ENCODE measurements at places on chromosomes 1 and 21. TPM values are rescaled to one million over a fixed set of nuclear protein-coding genes. Genes with fewer than 3 reads are reported as not detected.
A peak's percentile ranks its signal among the peaks of the same experiment; 100 is the strongest.

DNA sequence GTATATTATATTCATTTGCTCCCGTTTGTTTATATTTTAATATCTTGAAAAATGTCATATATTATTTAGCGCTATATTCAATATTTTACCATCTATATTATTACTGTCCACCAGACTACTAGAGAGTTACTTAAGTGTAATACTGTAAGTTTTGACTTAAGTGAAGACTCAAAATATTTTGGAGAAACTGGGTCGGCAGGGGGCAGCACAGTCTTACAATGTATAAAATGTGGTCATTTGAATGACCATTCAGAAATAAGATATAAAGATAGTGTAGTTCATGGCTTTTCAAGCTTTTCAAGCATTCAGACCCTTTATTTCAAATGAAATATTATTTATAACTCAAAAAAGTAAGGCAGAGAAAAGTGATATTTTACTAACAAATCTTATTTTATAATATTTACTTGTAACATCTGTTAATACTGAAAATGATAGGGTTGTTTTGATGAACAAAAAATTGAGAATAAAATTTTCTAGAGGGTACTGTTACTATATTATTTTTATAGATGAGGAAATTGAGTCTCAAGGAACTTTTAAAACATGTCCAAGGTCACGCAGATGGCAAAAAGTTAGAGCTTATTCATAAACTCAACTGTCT lies 89.0 kb upstream of the SERTAD4 start:
- no peak overlapping the region for H3K4me3 ChIP-seq
- no peaks in the 10 kb centered on the region for H3K27me3 ChIP-seq
- no peaks in the 10 kb centered on the region for H3K36me3 ChIP-seq
- DNase-seq: peak; percentile 66
- H3K27ac ChIP-seq: no peak overlapping the region

DNA sequence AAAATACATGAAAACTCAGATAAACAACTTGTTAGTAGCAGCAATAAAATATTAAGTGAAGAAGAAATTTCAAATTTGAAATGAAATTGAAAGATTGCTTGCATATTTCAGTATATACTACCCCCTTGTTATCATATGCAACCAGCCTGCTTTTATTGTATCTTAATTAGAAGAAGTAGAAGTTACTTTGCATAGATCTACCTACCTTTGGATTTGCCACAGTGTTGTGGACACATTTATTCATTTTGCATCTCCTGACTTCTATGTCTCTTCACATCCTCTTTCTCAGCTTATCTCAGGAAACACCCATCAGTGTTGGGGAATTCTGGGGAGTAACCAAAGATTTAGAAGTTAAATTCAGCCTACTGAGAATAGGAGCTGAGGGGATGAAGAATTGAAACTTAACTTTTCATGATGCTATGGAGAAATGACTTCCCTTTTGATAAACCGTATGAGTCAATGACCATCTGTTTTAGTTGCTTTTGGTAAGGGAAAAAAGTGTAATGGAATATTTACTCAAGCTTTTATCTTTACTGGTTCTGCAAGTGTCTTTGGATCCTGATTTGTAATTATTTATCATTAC lies 96.9 kb downstream of the RGL1 start:
- H3K4me1 ChIP-seq: no peaks in the 10 kb centered on the region
- no peaks in the 10 kb centered on the region for H3K27me3 ChIP-seq
- H3K4me3 ChIP-seq: no peak overlapping the region
- no peak for DNase-seq
- H3K36me3 ChIP-seq: peaks cover 7% of the 10 kb centered on the region

Gene ADAMTS5
- 4.4 TPM for polyA plus RNA-seq

DNA sequence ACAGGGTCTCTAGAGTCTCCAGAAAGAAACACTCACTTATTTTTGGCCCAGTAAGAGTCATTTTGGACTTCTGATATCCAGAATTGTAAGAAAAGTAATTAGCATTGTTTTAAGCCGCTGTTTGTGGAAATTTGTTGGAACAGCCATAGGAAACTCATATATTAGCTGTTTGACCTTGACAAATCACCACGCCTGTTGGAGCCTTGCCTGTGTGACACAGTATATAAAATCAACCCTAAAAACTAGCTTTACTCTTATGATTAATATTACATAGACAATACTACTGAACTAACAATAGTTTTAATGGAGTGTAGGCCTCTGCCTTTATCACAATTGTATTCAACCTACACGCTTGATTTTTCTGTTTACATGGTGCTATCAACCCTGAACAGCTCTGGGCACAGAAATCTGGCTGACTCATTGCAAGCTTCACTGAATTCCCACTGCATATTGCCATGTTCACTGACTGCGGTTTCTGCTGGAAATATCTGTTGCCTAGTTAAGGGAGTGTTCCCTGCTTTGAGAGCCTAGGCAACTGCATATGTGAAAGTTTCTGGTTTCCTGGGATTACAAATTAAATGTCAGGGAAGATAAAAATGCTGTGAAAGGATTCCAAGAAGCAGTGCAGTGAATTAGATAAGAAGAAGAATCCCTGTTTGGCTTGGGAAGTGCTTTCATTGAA lies 419.5 kb upstream of the DEPDC1 start:
- no peaks in the 10 kb centered on the region for H3K36me3 ChIP-seq
- no peaks in the 10 kb centered on the region for H3K4me1 ChIP-seq
- H3K27ac ChIP-seq: no peak overlapping the region
- no peak overlapping the region for H3K4me3 ChIP-seq

Gene SLC45A1
- 2.4 TPM for polyA plus RNA-seq

GRCh38 chr1:14320986-14321385 lies 277.5 kb upstream of the KAZN start:
- H3K27ac ChIP-seq: no peak overlapping the region
- H3K27me3 ChIP-seq: no peaks in the 10 kb centered on the region
- no peaks in the 10 kb centered on the region for H3K4me1 ChIP-seq
- H3K36me3 ChIP-seq: no peaks in the 10 kb centered on the region
- H3K4me3 ChIP-seq: no peak overlapping the region
- no peak for DNase-seq

DNA sequence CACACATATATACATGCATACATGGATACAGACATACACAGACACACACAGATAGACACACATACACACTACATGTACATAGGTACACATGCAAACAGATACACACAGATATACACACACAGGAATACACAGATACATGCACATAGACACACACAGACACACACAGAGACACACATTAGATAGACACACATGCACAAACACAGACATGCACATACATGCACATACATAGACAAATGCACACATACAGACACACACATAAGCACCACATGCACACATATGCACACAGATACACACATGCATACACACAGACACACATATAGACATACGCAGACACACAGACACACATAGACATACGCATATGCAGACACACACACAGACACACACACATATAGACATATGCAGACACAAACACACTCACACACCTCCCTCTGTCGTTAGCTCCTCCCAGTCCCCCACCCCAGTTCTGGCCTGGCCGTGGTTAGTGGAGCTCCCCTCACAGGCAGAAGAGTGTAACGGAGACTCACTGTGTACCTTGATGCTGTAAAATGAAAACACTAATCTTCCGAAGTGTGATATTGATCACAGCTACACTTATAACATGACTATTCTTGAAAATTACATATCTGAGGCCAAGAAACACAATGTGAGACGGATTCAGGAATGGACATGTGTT lies 7.6 kb downstream of the UBASH3A start:
- peaks cover 3% of the 10 kb centered on the region for H3K4me1 ChIP-seq
- H3K27ac ChIP-seq: no peak overlapping the region
- H3K27me3 ChIP-seq: no peaks in the 10 kb centered on the region
- H3K36me3 ChIP-seq: no peaks in the 10 kb centered on the region
- no peak for DNase-seq
- H3K4me3 ChIP-seq: no peak overlapping the region

Gene PLA2G5
- polyA plus RNA-seq: 1.4 TPM

DNA sequence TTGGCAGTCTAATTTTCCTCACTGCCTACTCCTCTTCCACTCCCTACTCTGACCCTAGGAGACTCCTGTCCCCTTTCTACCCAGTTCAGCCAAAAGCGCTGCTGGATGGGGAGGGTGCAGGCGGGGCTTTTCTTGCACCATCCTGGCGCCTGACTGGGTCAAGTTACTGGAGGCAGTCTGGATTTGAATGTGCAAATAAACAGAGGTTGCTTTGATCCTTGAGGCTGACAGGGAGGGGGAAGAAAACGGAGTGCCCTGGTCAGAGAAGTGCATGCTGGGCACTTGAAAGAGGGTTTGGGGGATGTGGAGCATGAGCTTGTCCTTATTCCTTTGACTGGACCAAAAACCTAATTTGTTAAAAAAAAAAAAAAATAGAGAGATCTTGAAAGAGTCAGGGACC lies 76.8 kb upstream of the SOX13 start:
- H3K27me3 ChIP-seq: peaks cover 7% of the 10 kb centered on the region
- no peak overlapping the region for H3K4me3 ChIP-seq
- DNase-seq: no peak
- no peak overlapping the region for H3K27ac ChIP-seq

Gene EVA1C
- polyA plus RNA-seq: 18.6 TPM

All from small intestine (tissue), 16 donors.